Activated naive CD8-positive, alpha-beta T cell treated with anti-CD3 and anti-CD28 coated beads, Interleukin-2, amount 10 ng/mL, durations not matched to agents 7 days and 5 days (primary cell): ENCODE measurements at places on chromosomes 3 and 15. TPM values are rescaled to one million over a fixed set of nuclear protein-coding genes. Genes with fewer than 3 reads are reported as not detected.

DNA sequence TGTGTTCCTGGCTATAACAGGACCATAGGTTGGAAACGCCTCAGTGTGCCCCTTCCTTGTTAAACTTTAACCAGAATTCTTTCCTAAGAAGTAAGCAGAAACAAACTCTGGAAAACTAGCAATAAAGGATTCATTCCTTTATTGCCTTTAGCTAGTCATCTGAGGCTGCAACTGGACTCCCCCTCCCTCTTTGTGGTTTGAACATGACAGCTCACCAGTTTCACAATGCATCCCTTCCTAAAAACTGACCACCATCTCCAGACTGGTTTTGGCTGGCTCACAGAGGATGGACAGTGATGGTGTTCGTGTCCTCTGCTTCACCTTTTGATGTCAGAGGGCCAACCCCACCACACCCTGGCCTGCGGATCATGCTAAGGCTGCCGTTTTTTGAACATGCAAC lies 27.9 kb upstream of the TGFBR2 start:
- no peaks in the 10 kb centered on the region for H3K27me3 ChIP-seq
- H3K4me3 ChIP-seq = no peak overlapping the region
- H3K36me3 ChIP-seq = no peaks in the 10 kb centered on the region

- H3K4me3 ChIP-seq = no peak overlapping the region
- peaks cover 7% of the 10 kb centered on the region for H3K4me1 ChIP-seq
- no peak for DNase-seq
- H3K27me3 ChIP-seq = no peaks in the 10 kb centered on the region
- H3K36me3 ChIP-seq = no peaks in the 10 kb centered on the region
These were observed 17.2 kb downstream of the FLNB start for GRCh38 chr3:58025406-58025805.

DNA sequence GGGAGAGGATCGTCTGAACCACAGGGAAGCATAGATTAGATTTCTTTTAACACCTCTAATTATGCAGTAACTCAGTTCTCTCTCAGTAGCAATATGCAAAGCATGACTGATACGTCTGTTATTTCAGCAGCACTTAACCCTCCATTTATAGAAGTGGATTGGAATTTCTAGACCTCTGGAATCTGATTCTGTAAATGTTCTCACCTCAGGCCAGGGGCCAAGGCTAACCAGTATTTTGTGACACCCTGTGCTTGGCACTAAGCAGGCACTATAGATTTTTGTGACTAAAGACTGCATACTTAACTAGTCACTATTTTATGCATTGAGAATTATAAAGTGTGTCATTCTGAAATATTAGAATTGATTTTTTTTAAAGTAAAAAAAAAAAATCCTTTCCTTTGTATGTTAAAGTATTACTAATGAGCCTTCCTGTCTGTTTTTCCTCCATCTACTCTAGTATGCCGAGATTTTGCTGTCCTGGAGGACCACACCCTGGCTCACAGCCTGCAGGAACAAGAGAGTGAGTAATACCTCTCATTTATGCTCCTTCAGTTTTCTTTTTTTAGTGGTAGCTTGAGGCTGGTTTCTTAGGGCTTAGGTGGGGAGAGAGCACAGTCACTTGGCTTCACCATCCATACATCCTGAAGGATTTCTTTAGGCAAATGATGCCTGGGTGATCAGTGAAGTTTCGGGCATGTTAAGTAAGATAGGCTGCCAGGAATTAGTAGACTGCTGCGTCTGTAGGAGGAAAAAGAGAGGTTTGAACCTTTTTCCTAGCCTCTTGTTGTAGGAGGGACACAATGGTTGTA lies 26.5 kb upstream of the UTS2B start:
- no peaks in the 10 kb centered on the region for H3K27me3 ChIP-seq
- H3K27ac ChIP-seq = no peak overlapping the region

- no peak overlapping the region for H3K27ac ChIP-seq
- no peak overlapping the region for H3K4me3 ChIP-seq
- H3K27me3 ChIP-seq = peaks cover 29% of the 10 kb centered on the region
- H3K4me1 ChIP-seq = peaks cover 4% of the 10 kb centered on the region
- no peaks in the 10 kb centered on the region for H3K36me3 ChIP-seq
- DNase-seq = no peak
These were observed 23.2 kb downstream of the SHC4 start for GRCh38 chr15:48940508-48940907.

- no peak for DNase-seq
- no peaks in the 10 kb centered on the region for H3K4me1 ChIP-seq
- no peak overlapping the region for H3K27ac ChIP-seq
- peaks cover 35% of the 10 kb centered on the region for H3K27me3 ChIP-seq
These were observed 17.6 kb downstream of the MUC13 start for GRCh38 chr3:124916837-124917409.

GRCh38 chr3:177977381-177978158 lies 558.7 kb upstream of the KCNMB2 start:
- H3K4me1 ChIP-seq = no peaks in the 10 kb centered on the region
- no peak overlapping the region for H3K27ac ChIP-seq
- no peak overlapping the region for H3K4me3 ChIP-seq
- no peak for DNase-seq
- H3K27me3 ChIP-seq = no peaks in the 10 kb centered on the region

DNA sequence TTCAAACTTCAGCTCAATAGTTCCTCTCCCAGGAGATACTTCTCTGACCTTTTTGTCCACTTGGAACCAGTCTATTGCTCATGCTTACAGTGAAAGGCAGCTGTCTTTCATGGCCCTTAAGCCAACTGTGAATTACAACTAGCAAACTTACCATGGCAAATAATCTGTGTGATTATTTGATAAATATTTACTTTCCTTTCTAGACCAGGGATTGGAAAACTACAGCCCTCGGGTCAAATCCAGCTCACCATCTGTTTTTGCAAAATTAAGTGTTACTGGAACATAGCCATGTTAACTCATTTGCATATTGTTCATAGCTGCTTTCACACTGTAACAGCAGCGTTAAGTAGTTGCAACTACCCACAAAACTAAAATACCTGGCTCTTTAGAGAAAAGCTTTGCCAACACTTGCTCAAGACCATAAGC lies 289.1 kb upstream of the MCTP2 start:
- no peak overlapping the region for H3K27ac ChIP-seq
- H3K36me3 ChIP-seq = no peaks in the 10 kb centered on the region
- DNase-seq = no peak
- H3K4me3 ChIP-seq = no peak overlapping the region
- no peaks in the 10 kb centered on the region for H3K4me1 ChIP-seq

- H3K27ac ChIP-seq = no peak overlapping the region
- H3K4me1 ChIP-seq = no peaks in the 10 kb centered on the region
- DNase-seq = no peak
- H3K27me3 ChIP-seq = no peaks in the 10 kb centered on the region
- H3K4me3 ChIP-seq = no peak overlapping the region
- H3K36me3 ChIP-seq = no peaks in the 10 kb centered on the region
These were observed 33.4 kb downstream of the PDZRN3 start for GRCh38 chr3:73591286-73591800.

GRCh38 chr3:108388136-108389132 lies 92.1 kb downstream of the HHLA2 start:
- no peak overlapping the region for H3K27ac ChIP-seq
- H3K4me3 ChIP-seq = no peak overlapping the region
- H3K27me3 ChIP-seq = peaks cover 3% of the 10 kb centered on the region

GRCh38 chr3:30609930-30610701 lies 3.7 kb downstream of the TGFBR2 start:
- peak overlapping the region; percentile 97 for H3K4me3 ChIP-seq
- no peaks in the 10 kb centered on the region for H3K27me3 ChIP-seq
- peak overlapping the region; percentile 85 for H3K27ac ChIP-seq
- peaks cover 30% of the 10 kb centered on the region for H3K36me3 ChIP-seq

GRCh38 chr15:64137226-64137833 lies 14.2 kb upstream of the SNX22 start:
- no peak overlapping the region for H3K4me3 ChIP-seq
- peaks cover 13% of the 10 kb centered on the region for H3K36me3 ChIP-seq
- no peaks in the 10 kb centered on the region for H3K4me1 ChIP-seq
- H3K27me3 ChIP-seq = no peaks in the 10 kb centered on the region
- DNase-seq = no peak

- no peaks in the 10 kb centered on the region for H3K36me3 ChIP-seq
- H3K27ac ChIP-seq = no peak overlapping the region
- DNase-seq = no peak
- peaks cover 12% of the 10 kb centered on the region for H3K27me3 ChIP-seq
These were observed 45.9 kb upstream of the SEC61A1 start for GRCh38 chr3:128006061-128007032.

DNA sequence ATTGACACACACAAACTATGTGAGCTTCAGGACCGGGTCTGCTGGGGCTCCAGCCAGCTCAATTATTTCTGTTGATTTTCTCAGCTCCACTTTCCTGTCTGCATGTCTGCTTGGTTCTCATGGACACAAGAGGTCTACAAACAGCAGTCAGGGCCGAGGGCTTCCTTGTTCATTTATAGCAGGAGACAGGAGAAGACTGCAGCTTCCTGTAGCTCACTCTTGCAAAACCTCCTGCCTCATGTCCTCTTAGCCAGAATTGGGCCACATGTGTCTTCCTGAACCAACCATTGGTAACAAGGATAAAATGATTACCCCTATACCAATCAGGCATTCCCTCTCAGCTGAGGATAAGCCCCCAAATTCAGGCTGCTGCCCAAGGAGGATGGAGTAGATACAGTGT lies 182.8 kb downstream of the TLE3 start:
- peaks cover 6% of the 10 kb centered on the region for H3K27me3 ChIP-seq
- no peaks in the 10 kb centered on the region for H3K36me3 ChIP-seq
- H3K27ac ChIP-seq = no peak overlapping the region
- DNase-seq = no peak
- no peak overlapping the region for H3K4me3 ChIP-seq

DNA sequence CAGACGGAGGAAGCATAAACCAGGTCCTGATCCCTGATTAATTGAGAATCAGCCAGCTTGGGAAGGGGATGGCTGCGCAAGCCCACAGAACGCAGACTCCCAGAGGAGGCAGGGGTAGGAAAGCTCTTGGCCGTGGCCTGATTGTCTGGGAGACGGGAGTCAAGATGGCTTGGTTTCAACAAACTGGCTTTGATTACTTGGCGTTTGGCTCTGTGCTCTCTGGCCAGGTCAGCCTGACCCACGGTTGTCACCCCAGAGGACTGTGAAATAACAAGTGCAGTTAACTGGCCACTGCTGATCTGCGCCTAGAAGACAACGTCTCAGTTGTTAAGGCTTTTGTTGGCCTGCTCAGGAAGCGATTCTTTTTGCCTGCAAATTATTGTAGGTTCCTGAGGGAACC lies 387.0 kb upstream of the PROK2 start:
- H3K4me3 ChIP-seq = no peak overlapping the region
- H3K27me3 ChIP-seq = peaks cover 26% of the 10 kb centered on the region
- no peak overlapping the region for H3K27ac ChIP-seq
- DNase-seq = no peak
- peaks cover 2% of the 10 kb centered on the region for H3K4me1 ChIP-seq
- H3K36me3 ChIP-seq = no peaks in the 10 kb centered on the region

- no peak overlapping the region for H3K27ac ChIP-seq
- H3K36me3 ChIP-seq = no peaks in the 10 kb centered on the region
- no peaks in the 10 kb centered on the region for H3K4me1 ChIP-seq
- H3K27me3 ChIP-seq = peaks cover 19% of the 10 kb centered on the region
These were observed 20.3 kb upstream of the IL16 start for GRCh38 chr15:81176291-81176893.

DNA sequence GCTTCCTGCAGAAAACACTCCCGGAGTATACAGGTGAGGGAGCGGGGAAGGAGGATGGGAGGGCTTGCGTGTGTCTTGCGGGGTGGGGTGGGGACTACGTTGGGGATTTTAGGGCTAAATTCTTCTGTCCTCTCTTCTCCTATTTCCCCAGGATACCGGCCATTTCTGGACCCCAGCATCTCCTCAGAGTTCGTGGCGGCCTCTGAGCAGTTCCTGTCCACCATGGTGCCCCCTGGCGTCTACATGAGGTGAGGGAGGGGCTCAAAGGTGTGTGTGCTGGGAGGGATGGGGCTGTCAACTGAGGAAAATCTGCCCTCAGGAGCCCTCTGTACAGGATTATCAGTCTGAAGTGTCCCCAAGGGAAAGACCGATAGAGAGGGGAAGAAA lies 6.6 kb downstream of the DUOX1 start:
- H3K27me3 ChIP-seq = peaks cover 36% of the 10 kb centered on the region
- peaks cover 8% of the 10 kb centered on the region for H3K4me1 ChIP-seq
- no peak overlapping the region for H3K27ac ChIP-seq
- peak overlapping the region; percentile 4 for H3K4me3 ChIP-seq

- no peak for DNase-seq
- no peak overlapping the region for H3K27ac ChIP-seq
- H3K4me3 ChIP-seq = no peak overlapping the region
- H3K27me3 ChIP-seq = no peaks in the 10 kb centered on the region
These were observed 19.5 kb downstream of the NFKBIZ start for GRCh38 chr3:101868534-101869464.

GRCh38 chr3:173796890-173797289 lies 399.3 kb downstream of the NLGN1 start:
- DNase-seq = no peak
- no peaks in the 10 kb centered on the region for H3K4me1 ChIP-seq
- no peak overlapping the region for H3K27ac ChIP-seq
- H3K4me3 ChIP-seq = no peak overlapping the region

- no peak overlapping the region for H3K27ac ChIP-seq
- no peaks in the 10 kb centered on the region for H3K36me3 ChIP-seq
- peaks cover 15% of the 10 kb centered on the region for H3K27me3 ChIP-seq
- H3K4me3 ChIP-seq = no peak overlapping the region
- no peak for DNase-seq
These were observed 37.8 kb upstream of the MED12L start for GRCh38 chr3:151047636-151048035.

DNA sequence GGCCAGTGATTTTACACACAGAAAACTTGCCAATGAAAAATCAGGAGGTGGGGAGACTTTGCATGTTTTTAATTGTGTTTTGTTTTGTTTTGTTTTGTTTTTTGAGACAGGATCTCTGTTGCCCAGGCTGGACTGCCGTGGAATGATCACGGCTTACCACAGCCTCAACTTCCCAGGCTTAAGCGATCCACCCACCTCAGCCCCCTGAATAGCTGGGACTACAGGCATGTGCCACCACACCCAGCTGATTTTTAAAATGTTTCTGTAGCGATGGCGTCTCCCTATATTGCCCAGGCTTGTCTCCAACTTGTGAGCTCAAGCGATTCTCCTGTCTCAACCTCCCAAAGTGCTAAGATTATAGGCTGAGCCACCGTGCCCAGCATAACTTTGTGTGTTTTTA lies 46.0 kb downstream of the MEIS2 start:
- no peak for DNase-seq
- H3K4me1 ChIP-seq = no peaks in the 10 kb centered on the region
- H3K27ac ChIP-seq = no peak overlapping the region
- H3K36me3 ChIP-seq = no peaks in the 10 kb centered on the region
- no peak overlapping the region for H3K4me3 ChIP-seq
- H3K27me3 ChIP-seq = no peaks in the 10 kb centered on the region

- no peak for DNase-seq
- H3K4me1 ChIP-seq = peaks cover 60% of the 10 kb centered on the region
- H3K27ac ChIP-seq = peak overlapping the region; percentile 100
- peak overlapping the region; percentile 98 for H3K4me3 ChIP-seq
These were observed 6.8 kb upstream of the TRIM69 start for GRCh38 chr15:44729408-44730127.

- H3K4me1 ChIP-seq = peaks cover 40% of the 10 kb centered on the region
- H3K27me3 ChIP-seq = no peaks in the 10 kb centered on the region
- H3K27ac ChIP-seq = peak overlapping the region; percentile 85
- H3K4me3 ChIP-seq = peak overlapping the region; percentile 51
- DNase-seq = no peak
These were observed 101.6 kb upstream of the TNIK start for GRCh38 chr3:171561596-171562323.

ITIH1 gene
- not detected for total RNA-seq

MAP1A gene
- total RNA-seq = 3.5 TPM

EFCC1 gene
- total RNA-seq = 0.14 TPM

EPHB1 gene
- total RNA-seq = 0.39 TPM

A4GNT gene
- total RNA-seq = not detected

AKAP13 gene
- total RNA-seq = 220 TPM

CD200R1L gene
- not detected for total RNA-seq

RAB8B gene
- 111 TPM for total RNA-seq
